ENCODE measurements at places on chromosomes 13 and 19. TPM values are rescaled to one million over a fixed set of nuclear protein-coding genes. Genes with fewer than 3 reads are reported as not detected.

The TNNT1 gene
- polyA plus RNA-seq = 3.8 TPM

The NPHS1 gene
- polyA plus RNA-seq = 226 TPM

The RNF113B gene
- 0.10 TPM for polyA plus RNA-seq

The TINCR gene
- polyA plus RNA-seq = 0.21 TPM

The ZNF816 gene
- 18.3 TPM for polyA plus RNA-seq

The RDH8 gene
- polyA plus RNA-seq = not detected

All from left renal cortex interstitium (tissue), 4 donors.